ACHN (cell line): ENCODE measurements at places on chromosomes 16 and 17.

GRCh38 chr16:8957063-8957397 is 6.7 kb downstream of the USP7 start:
- DNase-seq = no peak

GRCh38 chr16:11583166-11583565 is 3.6 kb downstream of the LITAF start:
- no peak for DNase-seq

- DNase-seq = no peak
Observed at GRCh38 chr17:65985571-65985970, 206.4 kb downstream of the CEP112 start.

GRCh38 chr17:68431661-68432071 is 25.6 kb downstream of the WIPI1 start:
- peak; percentile 29 for DNase-seq

DNA sequence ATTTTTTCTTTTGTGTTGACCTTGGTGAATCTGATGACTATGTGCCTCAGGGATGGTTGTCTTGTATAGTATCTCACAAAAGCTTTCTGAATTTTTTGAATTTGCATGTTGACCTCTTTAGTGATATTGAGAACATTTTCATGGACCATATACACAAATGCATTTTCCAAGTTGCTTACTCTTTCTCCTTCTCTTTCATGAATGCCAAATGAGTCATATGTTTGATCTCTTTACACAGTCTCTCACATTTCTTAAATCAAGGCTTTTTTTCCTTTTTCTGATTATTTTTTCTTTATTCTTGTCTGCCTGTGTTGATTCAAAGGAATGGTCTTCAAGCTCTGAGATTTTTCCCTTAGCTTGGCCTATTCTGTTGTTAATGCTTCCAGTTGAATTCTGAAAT is 46.6 kb upstream of the KCNJ16 start:
- DNase-seq = no peak

DNA sequence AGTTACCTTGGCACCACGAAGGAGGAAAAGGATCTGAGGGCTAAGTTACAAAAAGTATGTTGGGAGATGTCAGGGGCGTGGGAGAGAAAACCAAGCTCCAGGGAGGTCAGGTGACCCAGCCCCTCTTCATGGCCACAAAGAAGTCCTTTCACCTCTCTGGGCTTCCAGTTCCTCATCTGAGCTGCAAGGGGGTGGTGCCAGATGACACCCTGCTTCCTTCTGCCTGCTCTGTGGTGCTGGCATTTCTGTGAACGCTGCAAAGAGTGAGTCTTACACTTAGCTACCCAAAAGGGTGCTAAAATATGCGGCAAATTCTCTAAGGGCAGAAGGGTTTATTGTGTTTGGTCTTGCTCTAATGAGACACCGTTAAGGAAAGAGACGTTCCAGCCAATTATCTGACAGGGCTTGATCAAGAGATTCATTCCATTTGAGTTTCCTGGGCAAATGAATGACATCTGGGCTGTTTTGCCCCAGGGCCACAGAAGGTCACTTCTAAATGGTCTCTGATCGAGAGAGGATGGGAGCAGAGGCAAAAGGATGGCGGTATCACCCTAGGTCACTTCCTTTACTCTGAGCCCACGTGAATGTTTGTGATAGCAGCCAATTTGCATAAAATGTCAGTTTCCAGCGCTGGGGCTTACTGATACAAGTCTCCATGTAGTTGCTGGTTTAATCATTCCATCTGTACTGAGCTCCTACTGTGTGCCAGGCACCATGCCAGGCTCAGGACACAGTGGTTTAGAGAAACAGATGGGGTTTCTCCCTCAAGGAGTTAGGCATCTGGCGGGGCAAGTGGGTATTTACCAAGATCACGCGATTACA is 210.2 kb downstream of the KATNIP start:
- no peak for DNase-seq

DNA sequence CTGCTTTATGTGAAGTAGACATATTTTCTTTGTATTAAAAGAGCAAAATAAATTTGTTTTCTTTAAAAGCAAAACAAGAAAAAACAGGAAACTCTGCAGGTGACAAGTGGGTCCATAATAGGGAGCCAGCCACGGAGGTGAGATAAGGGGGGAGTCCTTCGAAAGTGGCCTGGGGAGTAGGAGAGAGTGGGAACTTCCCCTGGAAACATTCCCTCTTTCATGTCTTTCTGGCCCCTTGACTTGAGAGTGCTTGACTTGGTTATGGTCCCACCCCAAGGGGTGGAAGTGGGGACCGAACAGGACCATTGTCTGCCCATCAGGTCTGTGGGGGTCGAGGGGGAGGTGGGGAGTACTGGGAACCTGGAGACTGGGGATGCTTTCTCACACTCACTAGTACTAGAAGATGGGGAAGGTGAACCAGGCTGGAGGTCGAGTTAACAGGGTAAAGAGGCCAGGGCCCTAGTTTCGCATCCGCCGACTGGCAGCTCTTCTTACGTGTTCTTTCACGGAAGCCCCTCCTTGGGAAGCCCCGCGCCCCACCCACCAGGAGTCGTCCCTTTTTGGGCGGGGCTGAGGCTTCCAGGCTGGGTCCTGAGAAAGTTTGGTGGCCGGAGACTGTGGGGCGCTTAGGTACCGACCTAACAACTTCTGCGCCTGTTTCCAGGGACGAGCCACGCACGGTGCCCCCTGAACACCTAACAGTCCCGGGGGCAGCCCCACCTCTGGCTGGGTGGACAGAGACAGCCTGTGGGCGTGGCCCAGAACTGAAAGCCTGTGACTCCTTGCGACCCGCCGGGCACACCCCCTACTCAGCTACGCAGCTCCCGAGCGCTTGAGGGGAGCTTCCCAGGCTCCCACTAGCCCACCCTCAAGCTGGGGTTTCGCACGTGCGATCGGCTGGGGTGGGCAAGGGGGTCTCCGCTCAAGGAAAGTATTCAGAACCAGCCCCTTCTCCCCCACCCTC is 790 bp downstream of the TRADD start:
- peak; percentile 69 for DNase-seq

DNA sequence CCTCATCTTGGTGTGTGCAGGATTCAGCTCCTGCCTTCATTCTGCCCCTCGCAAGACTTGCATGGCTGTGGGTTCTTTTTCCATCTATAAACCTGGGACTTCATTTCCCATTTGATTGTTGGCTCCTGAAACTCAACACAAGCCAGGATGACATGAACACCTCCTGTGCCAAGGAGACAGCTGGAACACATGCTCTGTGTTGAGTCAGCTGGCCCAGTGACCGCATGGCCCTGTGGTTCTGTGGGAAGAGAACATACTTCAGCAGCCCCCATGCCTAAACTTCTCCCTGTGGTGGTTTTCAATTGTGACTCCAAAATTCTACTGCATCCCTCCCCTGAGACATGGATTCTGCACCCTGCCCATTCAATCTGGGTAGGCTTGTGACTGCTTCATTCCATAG is 57.9 kb upstream of the FOXF1 start:
- no peak for DNase-seq

DNA sequence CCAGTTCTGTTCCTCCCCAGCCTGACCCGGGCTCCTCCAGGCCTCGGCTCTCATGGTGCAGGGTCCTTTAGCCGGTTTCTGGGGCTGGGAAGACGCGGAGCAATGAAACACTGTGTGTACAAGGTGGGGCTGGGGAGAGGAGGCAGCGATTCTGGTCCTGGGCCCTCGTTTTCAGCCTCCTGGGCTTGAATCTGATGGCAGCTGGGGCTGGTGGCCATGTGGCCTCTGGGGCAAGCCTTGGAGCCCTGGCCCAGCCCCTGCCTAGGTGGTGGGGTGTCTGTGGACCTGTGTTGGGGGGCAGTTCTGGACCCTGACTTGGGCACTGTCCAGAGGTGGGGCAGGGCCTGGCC is 4.1 kb downstream of the FOXJ1 start:
- DNase-seq = no peak

DNA sequence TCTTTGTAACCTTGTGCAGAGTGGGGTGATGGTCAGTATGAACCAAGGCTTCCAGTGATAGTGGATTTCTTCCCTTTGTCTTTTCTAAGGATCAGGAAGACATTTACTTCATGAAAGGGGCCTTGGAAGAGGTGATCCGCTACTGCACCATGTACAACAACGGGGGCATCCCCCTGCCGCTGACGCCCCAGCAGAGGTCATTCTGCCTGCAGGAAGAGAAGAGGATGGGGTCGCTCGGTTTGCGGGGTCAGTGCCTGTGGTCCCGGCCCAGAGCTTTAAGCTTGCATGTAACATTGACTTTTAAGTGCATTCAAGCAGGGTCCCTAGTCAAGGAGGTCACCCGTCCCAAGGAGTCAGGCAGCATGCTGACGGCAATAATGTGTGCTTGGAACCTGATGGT is 56.0 kb downstream of the MEAK7 start:
- DNase-seq = no peak

GRCh38 chr17:7084088-7084487 is 4.0 kb upstream of the CLEC10A start:
- DNase-seq = no peak

DNA sequence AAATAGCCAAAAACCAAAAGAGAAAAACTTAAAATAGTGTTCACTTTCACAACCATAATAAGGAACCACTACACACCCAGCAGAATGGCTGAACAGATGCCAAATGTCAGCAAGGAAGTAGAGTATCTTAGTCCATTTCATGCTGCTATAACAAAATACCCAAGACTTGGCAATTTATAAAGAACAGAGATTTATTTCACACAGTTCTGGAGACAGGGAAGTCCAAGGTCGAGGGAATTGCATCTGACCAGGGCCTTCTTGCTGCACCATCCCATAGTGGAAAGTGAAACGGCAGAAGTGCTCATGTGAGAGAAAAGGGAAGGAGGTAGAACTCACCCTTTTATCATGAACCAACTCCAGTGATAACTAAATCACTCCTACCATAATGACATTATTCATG is 33.8 kb upstream of the CCL22 start:
- no peak for DNase-seq

- DNase-seq = no peak
Observed at GRCh38 chr16:84930298-84931106, 80.8 kb downstream of the ZDHHC7 start.

DNA sequence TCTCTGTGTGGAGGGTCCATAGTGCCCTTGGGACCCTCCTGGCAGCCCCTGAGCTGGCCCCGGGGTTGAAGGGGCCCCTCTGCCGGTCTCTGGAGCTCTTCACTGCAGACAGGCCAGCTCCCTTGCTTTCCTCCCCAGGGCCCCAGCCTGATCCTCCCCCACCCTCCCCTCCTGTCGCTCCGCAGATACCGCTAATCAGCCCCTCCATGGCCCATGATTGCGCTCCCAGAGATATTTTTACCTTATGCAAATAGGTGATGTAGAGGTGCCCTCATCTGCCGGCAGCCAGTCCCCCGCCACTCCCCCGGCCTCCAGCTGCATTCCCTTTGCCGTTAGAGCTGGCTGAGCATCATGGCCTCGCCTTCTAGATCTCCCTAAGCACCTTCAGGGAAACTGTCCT is 9.2 kb downstream of the MMP15 start:
- no peak for DNase-seq

- DNase-seq = peak; percentile 81
Observed at GRCh38 chr16:58264961-58265479, 29.8 kb downstream of the PRSS54 start.

GRCh38 chr16:89199241-89200123 is 855 bp downstream of the SLC22A31 start:
- DNase-seq = no peak

DNA sequence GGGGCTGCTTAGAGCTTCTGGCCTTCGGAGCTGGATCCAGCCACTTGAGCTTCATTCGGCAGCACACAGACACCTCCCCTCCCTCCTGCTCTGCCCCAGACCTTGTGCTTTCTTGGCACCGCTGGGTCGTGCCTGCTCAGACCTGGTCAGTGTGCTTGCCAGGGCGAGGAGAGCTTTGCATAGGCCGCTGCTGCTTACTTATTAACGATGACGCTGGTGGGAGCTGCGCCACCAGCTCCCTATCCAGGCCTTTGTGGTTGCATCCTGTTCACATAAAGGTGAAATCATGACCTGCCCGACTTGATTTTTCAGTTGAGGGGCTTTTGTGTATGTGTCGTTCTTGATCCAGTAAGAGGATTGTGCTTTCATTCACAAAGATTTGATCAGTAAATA is 101.1 kb downstream of the MSI2 start:
- DNase-seq = peak; percentile 95

GRCh38 chr17:3738562-3739295 is 15.0 kb downstream of the HASPIN start:
- peak; percentile 15 for DNase-seq

DNA sequence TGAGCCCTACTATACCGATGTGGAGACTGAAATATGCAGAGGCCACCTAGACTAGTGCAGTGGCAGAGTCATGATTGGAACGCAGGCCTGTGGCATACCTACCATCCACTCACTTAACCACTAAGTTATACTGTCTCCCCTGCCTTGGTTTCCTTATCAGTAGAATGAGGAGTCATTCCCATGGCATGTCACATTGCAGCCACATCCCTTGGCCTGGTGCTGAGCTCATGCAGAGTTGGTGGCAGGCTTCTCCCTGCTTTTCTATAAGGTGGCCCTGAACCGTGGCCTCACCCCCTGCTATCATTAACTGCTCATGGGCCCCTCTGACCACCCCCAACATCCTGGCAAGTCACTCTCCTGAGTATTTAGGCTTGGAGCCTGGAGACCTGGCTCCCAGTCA is 212.5 kb downstream of the KATNIP start:
- peak; percentile 99 for DNase-seq

GRCh38 chr17:47669081-47669480 is 19.4 kb downstream of the KPNB1 start:
- no peak for DNase-seq

DNA sequence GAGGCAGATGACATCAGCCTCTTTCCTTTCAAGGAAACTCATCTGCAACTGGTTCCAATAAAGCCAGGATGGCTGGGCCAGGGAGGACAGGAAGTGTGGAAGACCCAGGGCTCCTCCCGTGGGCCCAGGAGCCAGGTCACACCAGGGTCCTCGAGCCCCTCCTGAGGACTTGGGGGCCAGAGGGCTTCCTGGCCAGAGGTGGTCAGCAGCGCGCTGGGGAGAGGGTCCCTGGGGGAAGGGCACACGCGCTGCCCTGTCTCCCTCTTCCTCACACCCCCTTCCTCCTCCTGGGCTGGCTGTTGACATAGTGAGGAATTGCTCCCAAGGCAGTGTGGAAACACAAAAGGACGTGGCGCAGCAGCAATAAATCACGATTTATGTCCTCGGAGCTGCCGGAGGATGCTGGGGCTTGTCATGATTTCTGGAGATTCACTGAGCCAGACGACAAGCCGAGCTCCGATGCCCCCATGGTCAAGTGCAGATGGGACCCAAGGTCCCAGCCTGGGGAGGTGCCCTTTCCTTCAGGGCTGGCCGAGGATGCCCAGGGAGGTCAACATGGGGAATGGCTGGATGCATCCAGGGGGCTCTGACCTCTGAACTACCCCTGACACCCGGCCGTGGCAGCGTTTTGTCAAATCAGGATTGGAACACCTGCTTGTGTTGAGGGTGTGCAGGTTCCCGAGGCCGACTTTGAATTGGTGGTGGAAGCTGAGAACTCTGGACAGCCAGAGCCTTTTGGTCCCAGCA is 152.6 kb downstream of the IRF8 start:
- DNase-seq = no peak

DNA sequence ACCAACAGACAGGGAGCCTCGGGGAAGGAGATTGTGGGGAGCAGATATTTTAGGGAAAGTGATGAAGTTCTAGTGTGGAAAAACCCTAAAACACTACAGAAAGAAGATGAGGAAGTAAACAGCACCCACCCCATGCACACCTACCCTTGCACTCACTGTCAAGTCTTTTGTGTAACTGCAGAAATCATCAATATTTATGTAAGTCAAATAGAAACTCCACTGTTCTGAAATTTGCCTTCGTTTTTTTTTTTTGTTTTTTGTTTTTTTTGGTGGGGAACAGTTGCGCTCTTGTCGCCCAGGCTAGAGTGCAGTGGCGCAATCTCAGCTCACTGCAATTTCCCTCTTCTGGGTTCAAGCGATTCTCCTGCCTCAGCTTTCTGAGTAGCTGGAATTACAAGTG is 273.4 kb downstream of the CPPED1 start:
- DNase-seq = no peak

- no peak for DNase-seq
Observed at GRCh38 chr16:1027501-1027815, 45.1 kb upstream of the SSTR5 start.
